Osteocyte (in vitro differentiated cells): ENCODE measurements at places on chromosomes 12 and 14. TPM values are rescaled to one million over a fixed set of nuclear protein-coding genes. Genes with fewer than 3 reads are reported as not detected.

The NXPH4 gene
- total RNA-seq = 62.6 and 63.8 TPM in 2 replicates

GRCh38 chr14:96264853-96265252, 8.8 kb downstream of the BDKRB1 start:
- no peak for DNase-seq

The SCN8A gene
- 1.5 TPM in 2 replicates for total RNA-seq

DNA sequence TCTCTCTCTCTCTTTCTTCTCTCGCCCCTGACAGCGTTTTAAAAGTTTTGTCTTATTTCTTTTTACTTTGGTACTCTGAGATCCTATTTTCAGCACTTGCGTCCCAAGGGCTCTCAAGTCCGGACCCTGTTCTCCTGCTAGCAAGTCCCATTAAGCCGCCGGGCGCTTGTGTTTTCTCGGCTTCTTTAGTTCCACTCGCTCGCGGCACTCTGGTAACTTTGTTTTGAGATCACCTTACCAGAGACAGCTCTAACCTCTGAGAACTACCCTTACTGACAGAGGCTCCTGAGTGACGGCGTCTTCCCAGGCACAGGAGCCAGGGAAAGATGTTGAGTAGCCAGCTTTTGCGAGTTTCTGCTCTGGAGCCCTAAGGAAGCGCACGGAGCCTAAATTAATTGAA, 2.7 kb upstream of the MYF5 start:
- no peak for DNase-seq

DNA sequence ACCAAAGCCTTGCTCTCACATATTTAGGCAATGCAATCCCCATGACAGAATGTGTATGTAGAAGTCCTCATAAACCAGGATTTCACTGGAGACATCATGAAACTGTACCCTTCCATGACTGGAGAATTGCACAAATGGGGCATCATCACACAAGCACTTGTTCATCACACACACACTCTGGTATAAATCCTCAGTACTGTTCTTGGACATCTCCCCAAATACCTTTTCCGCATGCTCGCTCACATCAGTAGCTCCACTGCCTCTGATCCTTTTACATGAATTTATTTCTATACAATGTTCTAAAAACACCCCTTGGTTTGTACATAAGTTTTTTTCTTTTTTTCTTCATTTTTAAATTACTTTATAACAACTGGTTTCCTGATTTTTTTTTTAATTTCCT, 3.3 kb upstream of the ING4 start:
- no peak for DNase-seq

The RNASE9 gene
- not detected in 2 replicates for total RNA-seq

The ZBTB39 gene
- total RNA-seq = 6.4 and 7.0 TPM in 2 replicates

The IGF1 gene
- total RNA-seq = 0.21 and 0.40 TPM in 2 replicates

GRCh38 chr12:106962286-106962685, 6.6 kb downstream of the TMEM263 start:
- DNase-seq = no peak

DNA sequence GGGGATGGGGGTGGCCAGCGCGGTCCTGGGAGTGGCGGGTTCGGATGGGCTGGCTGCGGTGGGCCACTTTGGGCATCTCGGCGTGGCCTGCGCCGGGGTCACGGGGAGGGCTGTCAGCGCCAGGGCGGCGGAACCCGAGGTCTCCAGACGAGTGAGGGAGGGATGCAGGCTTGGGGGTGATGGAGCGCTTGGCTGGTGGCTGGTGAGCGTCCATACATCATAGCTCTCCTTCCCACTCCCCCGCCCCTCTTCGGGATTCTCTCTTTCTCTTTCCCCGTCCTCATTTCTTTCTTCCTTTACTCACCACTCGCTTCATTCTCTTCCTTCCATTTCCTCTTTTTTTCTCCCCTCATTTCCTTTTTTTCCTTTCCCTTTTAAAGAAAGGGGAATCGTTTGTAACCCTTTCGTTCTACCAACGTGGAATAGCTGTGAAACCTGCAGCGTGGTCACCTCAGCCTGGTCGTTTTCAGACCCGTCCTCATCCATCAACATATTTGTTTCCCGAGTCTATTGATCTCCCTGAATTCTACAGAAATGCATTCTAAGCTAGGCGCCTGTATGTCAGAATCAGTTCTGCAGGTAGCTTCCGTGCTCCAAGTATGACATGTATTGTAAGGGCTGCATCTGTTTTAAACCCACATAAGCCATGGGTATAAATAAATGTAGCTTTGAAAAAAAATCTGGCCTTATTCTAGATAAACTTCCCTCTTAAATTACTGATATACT, 260.3 kb upstream of the E2F7 start:
- no peak for DNase-seq
